ENCODE measurements at places on chromosomes 4 and X.

DNA sequence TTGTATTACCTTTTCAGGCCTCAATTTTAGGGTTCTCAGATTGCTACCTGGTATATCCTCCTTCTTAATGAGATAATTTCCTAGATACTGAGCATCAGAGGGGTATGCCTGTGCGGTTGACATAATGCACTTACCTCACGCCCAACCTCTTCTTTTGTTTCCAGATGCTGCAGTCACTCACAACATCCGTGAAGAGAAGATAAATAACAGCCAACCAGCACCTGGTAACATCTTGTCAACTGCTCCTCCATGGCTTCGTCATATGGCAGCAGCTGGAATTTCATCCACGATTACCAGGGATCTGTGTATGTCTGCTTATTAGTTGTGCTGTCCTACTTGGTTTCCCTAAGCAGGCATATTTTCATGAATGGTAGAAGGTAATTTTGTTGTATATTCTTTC, 16.7 kb downstream of the SAGE1 start:
- DNase-seq = no peak

DNA sequence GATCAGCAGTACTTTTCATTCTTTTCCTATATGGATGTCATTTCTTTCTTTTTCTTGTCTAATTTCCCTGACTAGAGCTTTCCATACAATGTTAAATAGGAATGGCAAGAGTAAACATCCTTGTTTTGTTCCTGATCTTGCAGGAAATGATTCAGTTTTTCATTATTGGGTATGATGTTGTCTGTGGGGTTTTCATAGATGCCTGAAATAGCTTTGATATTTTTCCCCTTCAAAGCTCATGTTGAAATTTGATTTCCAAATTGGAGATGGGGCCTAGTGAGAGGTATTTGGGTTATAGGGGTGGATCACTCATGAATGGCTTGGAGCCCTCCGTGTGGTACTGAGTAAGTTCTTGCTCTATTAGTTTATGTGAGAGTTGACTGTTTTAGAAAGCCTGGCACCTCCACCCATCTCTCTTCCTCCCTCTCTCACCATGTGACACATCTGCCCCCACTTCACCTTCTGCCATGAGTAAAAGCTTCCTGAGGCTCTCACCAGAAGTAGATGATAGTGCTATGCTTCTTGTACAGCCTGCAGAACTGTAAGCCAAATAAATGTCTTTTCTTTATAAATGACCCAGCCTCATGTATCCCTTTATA, 22.3 kb upstream of the VSIG1 start:
- DNase-seq = no peak

DNA sequence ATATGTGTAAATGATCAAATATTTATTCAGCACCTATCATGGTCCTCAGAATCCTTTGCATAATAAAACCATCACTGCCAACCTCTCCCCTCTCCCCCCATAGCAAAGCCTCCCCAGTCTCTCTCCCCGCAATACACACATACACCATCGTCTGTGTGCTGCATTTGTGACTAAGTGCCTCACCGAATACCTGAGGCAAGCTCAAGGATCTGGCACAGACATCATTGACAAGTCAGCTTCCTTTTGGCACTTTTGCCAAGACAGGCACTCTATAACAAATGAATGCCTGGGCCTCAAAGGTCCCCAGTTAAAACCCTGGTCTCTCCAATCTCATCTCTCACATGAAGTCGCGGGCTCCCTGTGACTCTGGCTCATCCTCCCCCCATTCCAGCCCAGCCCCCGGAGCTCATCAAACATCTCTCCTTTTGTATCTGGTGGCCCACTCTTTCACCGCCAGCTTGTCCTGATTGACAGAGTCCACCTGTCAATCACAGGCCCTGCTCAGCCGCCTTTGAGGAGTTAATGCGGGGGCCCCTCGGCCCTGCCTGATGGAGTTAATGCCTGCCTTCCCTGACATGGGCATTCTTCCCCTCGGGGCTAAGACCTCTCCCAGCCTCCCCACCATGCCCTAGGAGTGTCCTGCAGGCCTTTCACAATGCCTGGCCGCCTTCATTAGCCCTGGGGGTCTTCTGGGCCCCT, 135.8 kb upstream of the ATP6AP2 start:
- no peak for DNase-seq

DNA sequence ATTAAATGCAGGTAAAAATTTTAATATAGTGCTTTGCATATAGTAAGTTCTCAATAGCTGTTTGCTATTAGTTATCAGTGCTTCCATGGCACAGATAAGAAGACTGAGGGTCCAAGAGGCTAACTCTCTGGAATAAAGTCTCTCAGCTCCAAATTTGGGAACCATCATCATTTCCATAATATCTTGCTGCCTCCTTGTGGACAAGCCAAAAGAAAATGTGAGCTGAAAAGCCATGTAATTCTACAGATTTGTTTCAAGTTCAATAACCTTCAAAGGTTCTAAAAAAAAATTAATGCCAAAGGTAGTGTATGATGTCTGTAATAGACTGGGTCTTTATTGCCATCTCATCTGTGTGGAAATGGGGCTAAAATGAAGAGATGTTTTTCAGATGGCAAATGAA, 136.9 kb upstream of the VCX start:
- DNase-seq = no peak

All from mesothelial cell of epicardium (in vitro differentiated cells).